ENCODE measurements at places on chromosomes 12 and 14.

GRCh38 chr12:20439626-20440025, 71.3 kb downstream of the PDE3A start:
- no peak for DNase-seq

- DNase-seq, result no peak
These were observed 7.7 kb upstream of the SERPINA6 start for GRCh38 chr14:94330857-94331256.

DNA sequence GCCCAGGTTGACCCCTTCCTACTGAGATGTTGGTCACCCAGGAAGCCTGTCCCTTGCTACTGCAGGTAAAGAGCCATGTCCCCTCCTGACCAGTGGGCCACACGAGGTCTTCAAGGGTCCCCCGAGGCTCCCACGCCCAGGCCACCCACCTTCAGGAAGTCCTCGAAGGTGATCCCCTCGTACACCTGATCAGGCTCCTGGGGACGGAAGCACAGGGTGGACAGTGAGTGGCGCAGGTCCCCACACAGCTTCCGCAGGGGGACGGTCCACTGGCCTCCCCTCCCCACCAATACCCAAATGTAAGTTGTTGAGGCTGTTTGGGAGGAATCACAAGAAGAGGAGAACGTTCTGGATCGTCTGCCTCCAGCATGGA, 57.4 kb downstream of the TESC start:
- no peak for DNase-seq

- DNase-seq, result no peak
These were observed 1.2 kb upstream of the GOLGA5 start for GRCh38 chr14:92792885-92793284.

- DNase-seq, result no peak
These were observed 1.1 kb upstream of the IRF9 start for GRCh38 chr14:24159777-24160498.

GRCh38 chr12:67067453-67068203, 201.5 kb upstream of the CAND1 start:
- no peak for DNase-seq

GRCh38 chr14:31692376-31692781, 131.2 kb downstream of the NUBPL start:
- no peak for DNase-seq

DNA sequence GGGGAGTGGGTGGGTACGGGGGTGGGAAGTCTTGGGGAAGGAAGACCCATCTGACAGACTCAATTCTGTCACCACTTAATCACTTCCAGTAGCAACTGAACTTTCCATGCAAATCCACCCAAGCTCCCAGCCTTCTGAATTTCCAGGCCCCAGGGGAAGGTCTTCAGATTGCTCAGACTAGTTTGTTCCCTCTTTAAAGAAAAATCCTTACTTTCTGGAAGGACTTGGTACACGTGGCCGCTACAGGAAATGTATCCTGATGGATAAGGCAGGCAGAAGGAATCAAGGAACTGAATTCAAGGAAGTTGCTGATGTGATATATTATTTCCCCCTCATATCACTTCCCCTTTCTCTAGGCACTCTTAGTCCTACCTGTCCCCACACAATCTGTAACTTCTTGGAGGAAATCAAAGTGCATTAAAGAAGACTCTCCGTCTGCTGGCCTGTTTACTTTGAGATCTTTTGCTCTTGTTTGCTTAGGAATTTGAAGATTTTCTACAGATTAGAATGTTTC, 6.4 kb downstream of the NFKBIA start:
- DNase-seq, result no peak

DNA sequence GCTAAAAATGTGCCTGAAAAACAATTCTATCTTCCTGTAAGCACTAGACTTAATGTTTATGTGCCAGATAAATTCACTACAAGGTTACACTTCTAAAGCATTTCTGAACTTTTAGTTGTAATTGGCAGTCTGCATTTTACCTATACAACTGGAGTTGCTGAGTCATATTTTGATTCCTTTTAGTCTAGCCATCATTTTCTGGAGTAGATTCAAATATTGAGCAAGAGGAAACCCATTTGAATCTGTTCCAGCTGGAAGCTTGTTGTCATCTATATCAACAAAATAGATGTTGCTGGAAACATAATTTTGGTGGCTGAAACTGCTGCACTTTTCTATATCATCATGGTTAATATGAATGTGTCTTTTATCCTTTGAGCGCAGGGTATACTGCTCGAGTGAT, 122.2 kb upstream of the CCDC175 start:
- DNase-seq, result no peak

DNA sequence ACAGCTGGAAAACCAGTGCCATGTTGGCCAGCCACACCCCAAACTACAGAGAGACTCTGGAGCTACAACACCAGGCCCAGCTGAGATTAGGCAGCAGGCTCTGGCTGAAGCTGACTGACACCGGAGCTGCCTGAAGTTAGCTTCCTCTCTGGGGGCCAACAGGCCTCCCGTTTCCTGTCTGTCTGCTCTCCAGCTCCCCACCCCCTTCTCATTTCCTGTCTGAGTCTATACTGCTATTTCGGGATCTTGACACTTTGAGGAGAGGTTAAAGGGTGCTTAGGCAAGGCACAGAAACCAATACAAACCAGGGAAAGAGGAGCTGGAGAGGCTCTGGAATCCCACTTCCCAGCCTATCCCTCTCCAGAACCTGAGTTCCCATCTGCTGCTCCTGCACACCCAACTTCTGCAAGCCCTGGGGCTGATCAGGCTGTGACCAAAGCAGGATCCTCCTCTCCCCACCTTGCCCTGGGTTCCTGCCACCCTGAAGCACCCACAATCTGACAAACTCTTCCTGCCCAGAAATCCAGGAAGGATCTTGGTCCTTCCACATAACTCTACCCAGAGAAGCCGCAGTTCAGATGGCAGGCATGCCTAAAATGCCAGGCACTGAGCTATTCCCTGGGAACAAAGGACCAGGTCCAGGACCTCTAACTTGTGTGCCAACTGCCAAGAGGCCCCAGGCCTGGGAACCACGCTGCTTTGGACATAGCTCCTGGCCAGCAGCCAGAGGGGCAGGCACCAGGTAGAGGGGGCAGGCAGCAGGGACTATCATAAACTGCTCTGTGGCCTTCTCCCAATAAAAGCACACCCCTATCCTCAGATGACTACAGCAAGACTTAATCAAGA, 39.9 kb downstream of the PRPF40B start:
- DNase-seq, result no peak

DNA sequence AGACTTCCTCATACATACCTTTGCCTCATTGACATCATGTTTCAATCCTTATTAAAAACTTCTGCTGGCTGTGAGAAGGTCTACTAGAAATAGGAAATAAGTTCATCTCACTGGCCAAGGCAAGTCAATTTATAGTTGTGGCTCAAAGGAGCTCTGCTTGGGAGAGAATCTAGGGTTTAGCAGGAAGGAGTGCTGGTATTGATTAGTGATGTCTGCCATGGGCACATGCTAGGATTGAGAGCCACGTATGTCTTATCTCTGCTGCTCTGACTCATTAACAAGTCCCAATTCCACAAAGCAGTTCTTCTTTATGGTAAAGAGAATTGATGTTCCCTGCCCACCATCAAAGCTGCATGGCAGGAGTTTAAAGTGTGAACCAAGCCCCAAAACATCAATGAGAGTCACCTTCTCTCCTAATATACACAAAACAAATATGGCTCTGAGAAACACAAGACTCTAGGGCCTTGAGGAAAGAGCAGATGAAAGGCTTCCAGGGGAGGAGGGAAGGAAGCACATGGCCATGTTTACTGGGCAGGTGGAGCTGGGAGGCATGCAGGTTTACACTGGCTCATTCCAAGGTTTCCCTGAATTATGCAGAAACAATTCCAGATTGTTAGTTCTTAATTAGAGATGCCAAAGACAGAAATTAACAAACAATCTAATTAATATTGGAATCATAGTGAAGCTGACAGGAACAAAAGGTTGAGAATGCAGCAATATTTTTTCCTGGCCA, 931.9 kb upstream of the TMEM132C start:
- no peak for DNase-seq

DNA sequence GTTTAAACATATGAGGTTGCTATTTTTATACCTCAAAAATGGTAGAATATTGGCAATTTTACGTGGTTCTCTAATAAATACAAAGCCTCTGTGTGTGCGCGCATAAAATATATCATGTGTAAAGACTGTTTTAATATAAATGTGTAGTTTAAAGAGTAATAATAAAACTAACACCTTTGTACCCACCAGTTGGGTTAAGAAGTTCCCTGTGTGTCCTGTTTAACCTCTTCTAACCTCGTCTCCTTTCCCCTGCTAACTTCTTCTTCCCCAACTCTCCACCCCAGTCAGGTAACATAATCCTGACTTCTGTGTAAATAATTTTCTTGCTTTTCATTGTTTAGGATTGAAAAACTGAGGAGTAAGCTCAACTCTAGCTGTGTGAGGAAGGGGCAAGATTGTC, 47.6 kb upstream of the PSMA6 start:
- DNase-seq, result no peak

DNA sequence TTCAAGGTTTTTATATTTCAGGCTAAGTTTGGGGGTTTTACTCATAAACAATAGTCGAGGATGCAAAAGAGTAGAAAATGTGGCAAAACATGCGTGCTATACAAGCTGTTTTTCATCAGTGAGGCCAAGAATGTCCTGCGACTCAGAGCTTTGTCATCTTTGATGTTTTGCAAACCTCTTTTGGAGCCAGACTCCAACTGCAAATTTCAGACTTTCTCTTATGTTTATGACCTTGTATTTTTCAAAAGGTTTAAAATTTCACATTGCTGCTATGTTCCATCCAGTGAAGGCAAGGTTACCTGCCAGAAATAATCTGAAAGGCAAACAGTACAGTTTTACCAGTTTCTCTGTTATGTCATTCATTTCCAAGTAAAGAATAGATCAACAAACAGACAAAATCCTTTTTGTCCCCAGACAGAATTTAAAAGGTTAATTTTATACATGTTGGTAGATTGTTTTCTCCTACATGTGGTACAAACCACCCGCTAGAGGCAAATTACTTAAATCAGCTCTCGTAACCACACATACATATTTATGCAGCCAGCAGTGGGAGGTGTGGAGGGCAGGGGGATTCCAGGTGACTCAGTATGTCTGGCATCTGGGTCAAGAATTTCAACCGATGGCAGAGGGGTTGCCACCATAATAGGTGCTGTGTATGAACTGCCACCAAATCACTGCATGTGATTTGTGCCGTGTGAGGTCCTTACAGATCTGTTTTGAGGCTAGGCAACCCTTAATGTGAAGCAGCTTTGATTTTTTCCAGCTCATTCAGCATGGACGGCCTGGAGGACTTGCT, 119.8 kb upstream of the CPM start:
- DNase-seq, result no peak

DNA sequence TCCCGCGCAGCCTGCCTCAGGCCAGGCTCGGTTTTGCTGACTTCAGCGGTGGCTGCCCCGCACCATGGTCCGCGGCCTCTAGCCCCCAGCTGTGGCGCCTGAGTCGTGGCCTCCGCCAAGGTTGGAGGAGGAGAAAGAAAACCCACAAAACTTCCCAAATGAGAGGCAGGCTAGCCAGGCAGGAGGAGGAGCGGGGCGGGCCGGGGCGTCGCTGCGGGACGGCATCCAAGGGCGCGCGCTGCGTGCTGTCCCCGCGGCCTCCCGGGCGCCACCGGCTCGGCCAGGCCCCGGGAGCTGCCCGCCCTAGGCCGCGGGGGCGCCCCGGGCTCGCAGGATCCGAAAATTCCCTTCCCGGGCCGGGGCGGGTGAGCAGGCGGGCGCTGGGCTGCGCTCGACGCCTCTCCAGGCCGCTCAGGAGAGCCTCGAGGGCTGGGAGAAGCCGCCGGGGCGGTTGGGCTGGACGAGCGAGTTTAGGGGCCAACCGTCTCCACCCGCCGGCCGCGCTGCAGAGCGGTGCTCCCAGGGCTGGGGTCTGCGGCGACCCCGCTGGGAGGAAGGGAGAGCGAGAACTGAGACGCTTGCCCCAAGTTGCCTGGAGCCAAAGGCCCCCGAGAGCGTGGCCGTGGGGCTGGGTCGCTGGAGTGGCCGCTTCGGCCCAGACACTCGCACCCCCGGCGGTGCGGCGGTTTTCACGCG, at the start of gene EFS:
Gene EFS, minus strand, starts transcription at position 137 of the 696 bp plus-strand sequence. CDS start 147 bp downstream, outside the sequence.
- DNase-seq, result no peak

DNA sequence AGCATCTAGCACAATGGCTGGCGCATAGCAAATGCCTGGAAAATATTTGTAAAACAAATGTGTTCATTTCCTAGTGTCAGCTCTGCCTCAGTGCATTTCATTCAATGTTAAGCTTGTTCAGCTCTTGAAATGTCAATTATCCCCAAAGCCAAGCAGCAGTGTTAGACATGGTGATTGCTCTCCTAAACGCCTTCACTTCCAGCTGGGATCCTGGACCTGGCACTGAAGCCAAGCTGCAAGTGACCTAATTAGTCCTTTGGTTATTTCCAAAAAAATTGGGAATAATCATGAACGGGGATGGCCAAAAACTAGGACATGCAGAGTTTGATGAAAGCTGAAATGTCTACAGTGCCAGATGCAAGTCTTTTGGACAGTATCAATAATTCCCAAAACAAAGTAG, 54.9 kb upstream of the MDGA2 start:
- no peak for DNase-seq

GRCh38 chr12:20183563-20183962, 184.8 kb upstream of the PDE3A start:
- DNase-seq, result no peak
